ENCODE measurements at places on chromosomes 5 and 9.

- no peaks in the 10 kb centered on the region for H3K36me3 ChIP-seq
- no peaks in the 10 kb centered on the region for H3K4me1 ChIP-seq
- H3K27me3 ChIP-seq: peaks cover 81% of the 10 kb centered on the region
- H3K4me3 ChIP-seq: peak overlapping the region; percentile 42
- no peak for DNase-seq
These were observed 8.8 kb downstream of the PAX5 start for GRCh38 chr9:37025071-37025822.

DNA sequence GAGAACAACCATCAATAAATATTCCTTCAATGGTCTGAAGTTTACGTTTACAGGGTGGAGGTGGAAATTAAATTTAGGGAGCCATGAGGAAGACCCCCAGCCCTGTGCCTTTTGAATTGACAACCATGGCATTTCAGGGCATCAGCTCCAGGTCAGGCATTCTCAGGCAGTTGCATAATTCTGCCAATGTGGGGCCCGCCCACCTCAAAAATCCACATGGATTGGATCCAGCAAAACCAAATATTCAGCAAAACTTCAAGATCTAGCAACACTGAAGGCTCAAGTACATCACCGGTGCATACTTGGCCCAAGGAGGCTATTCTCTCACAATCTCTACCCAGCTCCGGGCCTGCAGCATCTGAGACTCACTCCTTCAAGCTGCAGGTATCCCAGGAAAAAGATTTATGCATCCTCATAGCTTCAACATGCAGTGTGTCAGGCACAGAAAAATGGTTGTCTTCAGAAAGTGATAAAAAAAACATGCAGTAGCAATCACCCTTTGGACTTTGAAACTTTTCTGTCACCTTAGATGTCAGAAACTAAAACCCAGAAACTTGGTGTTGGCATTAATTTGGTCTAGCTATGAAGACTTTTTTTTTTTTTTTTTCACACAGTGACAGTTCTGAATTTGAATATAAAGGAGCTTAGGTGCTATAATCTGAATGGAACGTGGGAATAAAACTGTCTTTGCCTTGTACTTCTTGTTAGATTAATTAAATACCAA lies 21.4 kb upstream of the ANXA2R start:
- no peak overlapping the region for H3K4me3 ChIP-seq
- no peaks in the 10 kb centered on the region for H3K27me3 ChIP-seq
- H3K36me3 ChIP-seq: no peaks in the 10 kb centered on the region
- no peak overlapping the region for H3K27ac ChIP-seq

- no peak for DNase-seq
- no peak overlapping the region for H3K4me3 ChIP-seq
- H3K4me1 ChIP-seq: no peaks in the 10 kb centered on the region
- no peak overlapping the region for H3K27ac ChIP-seq
- no peaks in the 10 kb centered on the region for H3K36me3 ChIP-seq
- H3K27me3 ChIP-seq: no peaks in the 10 kb centered on the region
These were observed 211.6 kb upstream of the CDH12 start for GRCh38 chr5:23064710-23065109.

GRCh38 chr5:108278285-108279240 lies 103.3 kb downstream of the FBXL17 start:
- H3K36me3 ChIP-seq: no peaks in the 10 kb centered on the region
- no peak overlapping the region for H3K27ac ChIP-seq
- H3K4me3 ChIP-seq: no peak overlapping the region
- DNase-seq: no peak
- no peaks in the 10 kb centered on the region for H3K27me3 ChIP-seq

GRCh38 chr5:111735583-111736270 lies 21.3 kb downstream of the NREP start:
- H3K27me3 ChIP-seq: no peaks in the 10 kb centered on the region
- peak overlapping the region; percentile 53 for H3K27ac ChIP-seq
- H3K4me1 ChIP-seq: peaks cover 41% of the 10 kb centered on the region
- H3K4me3 ChIP-seq: no peak overlapping the region
- DNase-seq: peak; percentile 98
- H3K36me3 ChIP-seq: peaks cover 3% of the 10 kb centered on the region

- DNase-seq: peak; percentile 35
- no peaks in the 10 kb centered on the region for H3K36me3 ChIP-seq
- no peaks in the 10 kb centered on the region for H3K27me3 ChIP-seq
- H3K4me1 ChIP-seq: peaks cover 4% of the 10 kb centered on the region
- no peak overlapping the region for H3K27ac ChIP-seq
These were observed 52.4 kb upstream of the SYNPO start for GRCh38 chr5:150587856-150588595.

DNA sequence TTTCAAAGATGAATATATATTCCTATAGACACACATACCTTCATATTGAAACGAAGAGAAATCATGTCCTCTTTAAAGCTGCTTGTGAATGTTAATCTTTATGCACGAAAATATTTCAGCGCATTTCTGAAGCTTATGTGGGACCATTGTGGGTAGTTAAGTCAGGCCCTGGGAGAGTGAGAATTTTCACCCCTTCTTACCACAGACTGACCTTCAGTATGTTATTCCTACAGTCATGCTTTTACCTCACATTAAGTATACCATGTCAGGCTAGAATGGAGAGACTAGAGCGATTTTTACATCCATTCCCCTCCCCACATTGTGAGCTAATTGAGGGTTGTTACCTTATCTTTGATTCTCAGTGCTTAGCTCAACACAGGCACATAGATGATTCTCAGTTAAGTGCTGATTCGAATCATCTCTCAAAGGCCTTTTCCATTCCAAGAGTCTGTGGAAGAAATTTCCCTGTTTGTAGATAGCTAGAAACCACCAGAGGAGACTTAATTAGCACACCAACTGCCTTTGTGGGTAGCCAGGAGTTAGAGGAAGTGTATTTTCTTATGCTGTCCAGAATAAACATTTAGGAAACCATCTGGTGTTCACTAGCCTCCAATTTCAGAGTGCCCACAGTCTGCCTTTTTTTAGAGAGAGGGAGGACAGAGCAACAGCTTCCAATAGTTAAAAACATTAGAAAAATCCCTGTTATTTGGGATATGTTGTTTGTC lies 110.5 kb downstream of the MEGF10 start:
- H3K4me1 ChIP-seq: no peaks in the 10 kb centered on the region
- DNase-seq: no peak
- no peaks in the 10 kb centered on the region for H3K36me3 ChIP-seq
- H3K4me3 ChIP-seq: no peak overlapping the region
- peaks cover 8% of the 10 kb centered on the region for H3K27me3 ChIP-seq
- H3K27ac ChIP-seq: no peak overlapping the region
